ENCODE measurements at places on chromosomes 16 and 17.

DNA sequence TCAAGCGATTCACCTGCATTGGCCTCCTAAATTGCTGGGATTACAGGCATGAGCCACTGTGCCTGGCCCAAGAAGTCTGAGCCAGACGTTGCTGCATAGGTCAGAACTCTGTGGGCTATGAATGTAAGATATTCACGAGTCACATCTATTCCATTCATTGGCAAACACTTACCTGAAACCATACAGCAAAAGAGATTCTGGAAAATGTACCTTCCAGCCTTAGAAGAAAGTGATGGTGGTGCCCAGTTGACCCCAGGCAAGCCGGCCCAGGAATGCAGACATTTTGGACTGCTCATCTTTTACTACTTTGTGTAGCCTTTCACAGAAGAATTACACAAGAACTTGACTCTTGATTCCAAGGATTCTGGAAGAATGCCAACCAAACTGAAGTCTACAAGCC lies 135.6 kb upstream of the N4BP1 start:
- no peaks in the 10 kb centered on the region for H3K36me3 ChIP-seq
- no peaks in the 10 kb centered on the region for H3K27me3 ChIP-seq
- no peak overlapping the region for H3K27ac ChIP-seq
- H3K4me3 ChIP-seq: no peak overlapping the region
- no peak for DNase-seq

- no peak overlapping the region for H3K4me3 ChIP-seq
- no peaks in the 10 kb centered on the region for H3K27me3 ChIP-seq
- DNase-seq: no peak
- H3K36me3 ChIP-seq: no peaks in the 10 kb centered on the region
- no peaks in the 10 kb centered on the region for H3K4me1 ChIP-seq
Measured at GRCh38 chr17:40283662-40284061, 4.0 kb upstream of the CDC6 start.

DNA sequence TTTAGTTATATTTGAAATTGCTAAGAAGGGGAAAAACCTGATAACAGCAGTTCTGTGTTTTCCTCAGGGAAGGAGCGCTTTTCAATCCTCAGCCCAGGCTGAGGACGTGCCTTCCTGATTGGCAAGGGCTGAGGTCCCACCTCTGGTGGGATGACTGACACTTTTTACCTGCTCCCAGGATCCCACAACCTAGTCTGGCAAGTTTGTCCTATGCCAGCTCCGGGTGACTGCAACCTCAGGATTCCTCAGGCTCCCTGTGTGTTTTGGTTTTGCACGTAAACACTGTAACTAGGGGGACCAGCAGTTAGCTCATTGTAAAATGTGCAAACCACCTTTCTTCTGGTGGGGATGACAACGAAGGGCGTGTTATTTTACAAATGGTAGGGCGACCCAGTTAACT lies 7.5 kb downstream of the MARCHF10 start:
- H3K36me3 ChIP-seq: no peaks in the 10 kb centered on the region
- no peak overlapping the region for H3K27ac ChIP-seq
- DNase-seq: no peak
- no peaks in the 10 kb centered on the region for H3K27me3 ChIP-seq
- H3K4me3 ChIP-seq: no peak overlapping the region

GRCh38 chr16:20948444-20948843 lies 47.9 kb downstream of the LYRM1 start:
- no peaks in the 10 kb centered on the region for H3K36me3 ChIP-seq
- no peak for DNase-seq
- no peak overlapping the region for H3K4me3 ChIP-seq
- H3K27me3 ChIP-seq: no peaks in the 10 kb centered on the region

DNA sequence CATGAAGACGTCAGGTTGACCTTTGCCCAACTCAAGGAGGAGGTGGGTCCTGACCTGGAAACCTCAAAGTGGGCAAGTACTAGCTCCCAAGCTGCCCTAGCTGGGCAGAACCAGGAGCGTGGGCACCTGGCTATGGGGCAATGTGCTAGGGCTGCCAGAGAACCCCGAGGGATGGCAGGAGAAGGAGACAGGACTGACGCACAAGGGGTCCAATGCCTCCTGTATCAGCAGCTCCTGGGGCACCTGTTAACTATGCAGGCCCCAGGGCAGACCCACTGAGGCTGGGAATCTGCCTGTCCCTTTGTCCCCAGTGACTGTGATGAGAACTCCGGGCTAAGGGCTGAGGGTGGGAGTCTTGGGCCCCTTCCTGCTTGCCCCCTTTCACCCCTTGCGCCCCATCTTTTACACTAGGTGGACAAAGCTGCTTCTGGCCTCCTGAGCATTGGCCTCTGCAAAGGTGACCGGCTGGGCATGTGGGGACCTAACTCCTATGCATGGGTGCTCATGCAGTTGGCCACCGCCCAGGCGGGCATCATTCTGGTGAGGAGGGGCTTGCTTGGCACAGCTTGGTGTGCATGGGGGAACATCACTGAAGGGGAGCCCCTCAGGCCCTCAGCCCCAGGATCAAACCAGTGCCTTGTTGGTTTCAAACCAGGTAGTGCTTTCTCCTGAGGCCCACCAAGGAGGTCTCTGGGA lies 7.7 kb downstream of the CHAD start:
- DNase-seq: no peak
- H3K27me3 ChIP-seq: no peaks in the 10 kb centered on the region
- no peaks in the 10 kb centered on the region for H3K4me1 ChIP-seq
- no peak overlapping the region for H3K27ac ChIP-seq
- no peaks in the 10 kb centered on the region for H3K36me3 ChIP-seq

- no peak overlapping the region for H3K4me3 ChIP-seq
- no peaks in the 10 kb centered on the region for H3K4me1 ChIP-seq
- DNase-seq: no peak
- H3K36me3 ChIP-seq: no peaks in the 10 kb centered on the region
- H3K27ac ChIP-seq: no peak overlapping the region
- no peaks in the 10 kb centered on the region for H3K27me3 ChIP-seq
Measured at GRCh38 chr17:41345992-41346391, 4.6 kb downstream of the KRT33A start.

- H3K36me3 ChIP-seq: no peaks in the 10 kb centered on the region
- H3K4me3 ChIP-seq: no peak overlapping the region
- peak; percentile 34 for DNase-seq
Measured at GRCh38 chr16:88924834-88925539, 52.0 kb downstream of the CBFA2T3 start.

DNA sequence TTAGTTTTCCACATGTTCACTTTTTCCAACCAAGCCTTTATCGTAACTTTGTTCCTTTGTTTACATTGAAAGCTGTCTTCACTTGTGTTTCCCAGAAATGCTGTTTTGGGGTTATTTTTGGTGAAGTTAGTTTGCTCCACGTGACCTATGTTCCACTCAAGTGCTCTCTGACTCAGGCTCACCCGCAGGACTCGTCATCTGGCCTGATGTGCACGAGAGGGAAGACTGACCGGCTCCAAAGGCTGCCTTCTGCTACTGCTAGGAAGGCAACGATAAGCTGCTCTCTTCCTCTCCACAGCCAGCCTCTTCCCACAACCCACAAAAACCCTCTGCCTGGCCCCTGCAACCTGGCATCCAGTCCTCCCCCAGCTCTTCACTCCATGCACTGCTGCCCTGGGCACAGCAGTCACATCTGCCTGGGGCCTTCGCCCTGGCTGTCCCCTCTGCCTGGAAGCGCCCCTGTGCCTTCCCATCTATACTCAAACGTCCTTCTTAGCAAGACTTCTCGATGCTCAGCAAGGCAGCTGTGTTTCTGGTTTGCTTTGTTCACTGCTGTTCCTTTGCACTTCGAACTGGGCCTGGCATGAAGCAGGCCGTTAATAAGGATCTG lies 28.0 kb downstream of the ZCCHC14 start:
- no peaks in the 10 kb centered on the region for H3K27me3 ChIP-seq
- peaks cover 10% of the 10 kb centered on the region for H3K4me1 ChIP-seq
- H3K36me3 ChIP-seq: no peaks in the 10 kb centered on the region
- DNase-seq: peak; percentile 64
- H3K4me3 ChIP-seq: peak overlapping the region; percentile 20

DNA sequence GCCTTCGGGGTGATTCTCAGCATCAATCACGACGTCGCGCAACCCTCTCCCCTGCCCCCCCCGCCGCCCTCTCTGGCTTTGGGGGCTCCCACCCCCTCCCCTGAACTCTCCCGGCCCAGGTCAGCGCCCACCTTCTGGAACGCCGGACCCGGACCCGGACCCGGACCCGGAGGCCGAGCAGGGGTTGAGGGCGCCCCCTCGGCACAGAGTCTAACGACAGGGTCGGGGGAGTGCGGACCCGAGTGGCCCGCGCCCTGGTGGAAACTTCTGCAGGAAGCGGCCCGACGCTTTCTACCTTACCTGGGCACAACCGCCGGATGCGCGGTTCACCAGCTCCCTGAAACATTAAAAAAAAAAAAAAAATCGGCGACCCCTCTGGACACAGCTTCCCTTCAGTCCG lies 16.2 kb downstream of the SALL1 start:
- DNase-seq: no peak
- H3K4me3 ChIP-seq: no peak overlapping the region
- no peaks in the 10 kb centered on the region for H3K27me3 ChIP-seq
- no peak overlapping the region for H3K27ac ChIP-seq
- no peaks in the 10 kb centered on the region for H3K4me1 ChIP-seq
